ENCODE measurements at places on chromosomes 2 and 18.

DNA sequence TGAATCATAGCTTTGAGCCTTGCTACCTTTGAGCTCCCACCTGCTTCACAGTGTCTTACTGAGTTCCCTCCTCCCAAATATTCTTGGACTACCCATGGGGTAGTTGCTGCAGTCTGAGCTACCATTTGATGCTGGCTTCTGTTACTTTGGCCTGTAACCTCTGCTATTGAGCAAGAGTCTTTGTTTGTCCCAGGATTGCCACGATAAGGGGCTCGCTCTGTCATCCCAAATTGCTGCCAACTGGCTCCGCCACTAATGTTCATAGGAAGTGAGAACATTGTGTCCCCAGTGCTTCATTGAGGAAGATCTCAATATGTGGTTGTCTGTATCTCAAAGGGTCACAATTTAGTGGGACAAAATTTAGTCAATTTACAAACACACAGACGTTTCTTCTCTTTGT is 103.8 kb downstream of the TRIM43 start:
- no peak for DNase-seq

GRCh38 chr2:120452945-120453634 is 107.2 kb downstream of the INHBB start:
- DNase-seq, result no peak

DNA sequence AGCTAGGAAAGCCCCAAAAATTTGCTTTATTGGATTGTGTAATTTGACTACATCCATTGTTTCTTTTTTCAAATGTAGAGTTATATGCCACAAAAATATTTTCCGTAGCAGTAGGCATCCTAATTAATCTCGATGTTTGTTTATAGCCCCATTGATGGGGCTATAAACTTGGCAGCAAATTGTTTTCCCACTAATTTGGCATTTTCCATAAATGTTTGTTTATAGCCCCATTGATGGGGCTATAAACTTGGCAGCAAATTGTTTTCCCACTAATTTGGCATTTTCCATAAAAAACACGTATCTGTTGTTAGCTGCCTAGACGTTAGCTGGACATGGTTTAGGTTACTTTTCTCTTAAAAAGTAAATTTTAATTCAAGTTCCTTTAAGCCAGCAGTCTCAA is 23.8 kb downstream of the MSH2 start:
- no peak for DNase-seq

DNA sequence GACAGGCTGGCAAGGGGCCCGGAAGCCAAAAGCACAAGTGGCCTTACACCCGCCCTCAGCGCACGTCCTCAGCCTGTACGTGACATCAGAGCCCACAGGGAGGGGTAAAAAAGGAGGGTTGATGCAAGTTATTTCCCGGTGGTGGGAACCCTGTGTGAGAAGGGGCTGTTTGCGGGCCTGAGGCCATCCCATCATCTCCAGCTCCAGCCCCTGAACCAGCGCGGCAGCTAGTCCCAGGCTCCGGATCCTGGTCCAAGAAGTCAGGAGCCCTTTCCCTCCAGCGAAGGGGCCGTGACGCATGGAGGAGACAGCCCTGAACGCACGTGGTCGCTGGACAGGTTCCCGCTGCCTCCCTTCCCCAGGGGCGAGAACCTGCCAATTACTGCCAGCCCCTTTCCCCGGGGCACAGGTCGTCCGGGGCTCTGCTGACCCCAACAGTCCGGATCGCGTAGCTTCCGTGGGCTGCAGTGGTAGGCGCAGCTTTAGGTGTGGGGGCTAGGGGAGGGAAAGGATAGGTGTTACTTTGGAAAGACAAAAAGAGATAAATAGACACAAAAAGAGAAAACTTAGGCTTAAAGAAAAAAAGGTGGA is 1.3 kb upstream of the LRP2 start:
- peak; percentile 43 for DNase-seq

DNA sequence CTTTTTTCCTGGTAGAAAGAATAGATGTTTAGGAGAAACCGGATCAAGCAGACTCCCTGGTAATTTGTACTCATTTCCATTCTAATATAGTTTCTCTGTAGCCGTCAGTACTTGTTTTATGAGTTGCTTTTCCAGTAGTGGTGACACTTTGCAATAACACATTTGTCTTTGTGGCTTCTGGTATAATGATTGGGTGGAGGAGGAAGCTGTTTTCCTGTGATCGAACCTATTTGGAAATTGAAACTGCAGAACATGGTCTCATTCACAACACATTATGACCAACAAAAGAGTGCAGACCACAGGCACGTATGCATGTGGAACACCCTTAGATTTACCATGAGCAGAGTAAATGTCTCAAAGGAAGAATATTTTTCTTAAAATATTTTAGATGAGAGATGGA is 7.6 kb upstream of the SERPINB12 start:
- DNase-seq, result no peak

DNA sequence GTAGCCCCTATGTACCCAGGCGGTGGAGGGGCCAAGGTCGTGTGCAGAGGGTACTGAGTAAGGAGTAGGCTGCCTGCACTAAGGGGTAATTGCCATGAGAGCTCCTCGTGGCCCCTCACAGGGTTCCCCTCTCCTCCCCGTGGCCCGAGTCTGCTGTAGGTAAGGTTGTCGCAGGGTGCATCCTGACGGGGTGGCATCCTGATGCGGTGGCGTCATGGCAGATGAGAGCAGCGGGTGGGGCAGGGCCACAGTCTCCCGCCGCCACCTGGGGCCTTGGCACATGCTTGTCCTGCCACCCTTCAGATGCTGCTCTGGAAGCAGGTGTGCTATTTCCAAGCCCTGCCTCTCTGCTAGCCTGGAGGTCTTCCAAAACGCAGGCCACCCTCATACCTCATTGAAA is 89.7 kb downstream of the EIPR1 start:
- no peak for DNase-seq
